ENCODE measurements at places on chromosomes 2 and 18.
A peak's percentile ranks its signal among the peaks of the same experiment; 100 is the strongest.

- DNase-seq = no peak
These were observed 3.9 kb downstream of the TMEM185B start for GRCh38 chr2:120219291-120219690.

DNA sequence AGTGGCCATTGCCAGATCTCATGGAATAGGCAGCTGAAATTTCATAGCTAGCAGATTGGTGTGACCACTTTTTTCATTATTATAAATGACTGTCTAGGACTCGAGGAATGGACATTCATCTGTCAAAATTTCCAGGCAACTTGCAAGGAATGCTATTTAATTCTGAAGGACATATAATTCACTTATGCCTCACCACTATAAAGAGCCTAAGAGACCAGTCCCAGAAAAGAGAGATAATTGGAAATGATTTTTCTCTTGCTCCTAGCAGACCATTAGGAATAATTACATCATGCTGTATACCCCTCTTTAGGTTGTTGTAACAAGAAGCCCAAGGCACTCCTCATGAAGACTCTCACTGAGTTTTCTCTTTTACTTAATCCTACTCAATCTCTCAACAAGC, 557.4 kb upstream of the RAB6C start:
- DNase-seq = no peak

DNA sequence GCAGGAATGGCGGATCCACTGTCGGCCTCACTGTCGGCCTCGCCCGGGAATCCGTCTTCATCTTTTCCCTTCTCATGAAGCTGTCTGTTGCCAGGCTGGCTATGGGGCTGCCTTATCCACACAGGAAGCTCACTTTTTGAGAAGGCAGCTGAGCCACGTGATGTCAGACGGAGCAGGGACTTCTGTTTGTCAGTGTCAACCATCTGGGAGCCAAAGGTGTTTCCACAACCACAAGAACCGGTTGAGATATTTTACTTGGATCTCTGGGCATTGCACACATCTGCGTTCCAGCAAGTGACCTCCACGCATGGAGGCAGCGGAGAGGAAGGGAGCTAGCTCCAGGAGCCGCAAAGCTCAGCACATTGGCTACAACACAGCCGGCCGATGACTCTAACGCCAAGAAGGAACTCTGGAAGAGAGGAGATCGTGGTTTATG, 27.4 kb upstream of the TAF1B start:
- no peak for DNase-seq

DNA sequence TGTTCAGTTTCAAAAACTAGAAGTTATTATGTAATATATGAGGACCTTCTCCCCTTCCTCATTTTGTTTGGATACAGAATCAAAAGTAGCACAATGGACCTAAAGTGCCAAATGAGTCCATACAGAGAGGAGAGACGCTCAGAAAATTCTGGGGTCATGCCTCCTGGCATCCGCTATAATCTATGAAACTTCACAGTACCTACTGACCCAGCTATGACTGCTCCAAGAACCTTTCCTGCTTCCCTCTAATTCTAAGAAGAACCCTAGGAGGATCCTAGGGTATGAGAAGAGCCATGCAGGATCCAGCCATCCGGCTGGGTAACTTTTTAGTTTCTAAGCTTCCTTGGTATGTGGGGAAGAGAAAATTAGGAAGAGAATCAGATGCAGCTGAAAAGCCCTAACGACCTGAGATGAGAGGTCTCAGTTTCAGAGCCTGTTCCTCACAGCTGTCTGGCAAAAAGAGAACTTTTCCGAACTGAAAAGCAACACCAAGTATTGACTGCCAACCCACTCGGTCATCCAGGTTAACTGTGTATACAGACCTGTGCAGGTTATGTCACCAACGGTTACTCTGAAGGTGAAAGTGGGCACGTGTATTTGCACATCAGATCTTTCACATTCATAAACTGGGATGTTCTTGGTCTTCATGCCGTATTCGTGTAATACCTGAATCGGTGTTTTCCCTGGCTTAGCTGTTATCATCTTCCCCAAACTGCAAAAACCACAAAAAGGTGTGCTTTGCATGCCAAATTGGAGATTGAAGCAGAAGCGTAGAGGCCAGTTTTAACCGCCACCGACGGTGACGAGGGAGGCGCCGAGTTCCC, 1.1 kb downstream of the PRKRA start:
- DNase-seq = no peak

DNA sequence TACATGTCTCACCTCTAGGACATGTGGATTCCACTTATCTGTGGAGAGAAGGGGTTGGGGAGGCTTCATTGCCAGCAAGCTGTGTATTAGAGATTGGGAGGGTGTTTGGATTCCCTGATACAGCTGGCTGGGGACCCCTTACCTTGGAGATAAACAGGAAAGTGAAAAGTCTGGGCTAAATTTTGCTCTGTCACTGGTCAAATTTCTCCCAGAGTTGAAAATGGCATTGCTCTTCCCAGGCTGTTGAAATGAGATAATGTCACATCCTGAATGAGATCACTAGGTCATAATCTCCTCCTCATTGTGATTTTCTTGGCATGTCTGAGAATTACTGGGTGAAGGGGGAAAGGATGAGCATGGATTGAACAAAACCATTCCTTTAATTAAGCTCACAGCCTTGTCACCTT, 265.0 kb upstream of the PARD3B start:
- DNase-seq = no peak

DNA sequence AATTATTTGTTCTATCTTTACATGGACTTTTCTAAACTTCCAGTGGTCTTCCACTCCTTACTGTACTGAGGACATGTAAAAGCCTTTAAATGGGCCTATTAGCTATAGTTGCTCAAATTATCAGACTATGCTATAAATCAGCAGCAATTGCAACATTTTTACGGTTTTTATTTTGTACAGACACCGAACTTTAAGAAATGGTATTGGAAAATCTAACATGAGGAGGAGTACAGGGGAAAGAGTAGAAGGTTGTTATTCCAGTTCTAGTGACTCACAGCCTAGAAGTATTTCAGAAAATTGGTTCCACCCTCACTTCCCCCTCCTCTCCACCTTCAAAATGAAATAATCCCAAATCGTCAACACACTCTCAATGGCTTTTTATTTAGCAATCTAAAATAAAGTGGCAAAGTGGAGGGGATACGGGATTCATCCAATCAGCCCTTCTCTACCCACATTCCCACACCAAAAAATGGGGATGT, 1.1 kb downstream of the NCKAP1 start:
- no peak for DNase-seq

- no peak for DNase-seq
These were observed 27.9 kb downstream of the ITGA4 start for GRCh38 chr2:181484851-181485637.

DNA sequence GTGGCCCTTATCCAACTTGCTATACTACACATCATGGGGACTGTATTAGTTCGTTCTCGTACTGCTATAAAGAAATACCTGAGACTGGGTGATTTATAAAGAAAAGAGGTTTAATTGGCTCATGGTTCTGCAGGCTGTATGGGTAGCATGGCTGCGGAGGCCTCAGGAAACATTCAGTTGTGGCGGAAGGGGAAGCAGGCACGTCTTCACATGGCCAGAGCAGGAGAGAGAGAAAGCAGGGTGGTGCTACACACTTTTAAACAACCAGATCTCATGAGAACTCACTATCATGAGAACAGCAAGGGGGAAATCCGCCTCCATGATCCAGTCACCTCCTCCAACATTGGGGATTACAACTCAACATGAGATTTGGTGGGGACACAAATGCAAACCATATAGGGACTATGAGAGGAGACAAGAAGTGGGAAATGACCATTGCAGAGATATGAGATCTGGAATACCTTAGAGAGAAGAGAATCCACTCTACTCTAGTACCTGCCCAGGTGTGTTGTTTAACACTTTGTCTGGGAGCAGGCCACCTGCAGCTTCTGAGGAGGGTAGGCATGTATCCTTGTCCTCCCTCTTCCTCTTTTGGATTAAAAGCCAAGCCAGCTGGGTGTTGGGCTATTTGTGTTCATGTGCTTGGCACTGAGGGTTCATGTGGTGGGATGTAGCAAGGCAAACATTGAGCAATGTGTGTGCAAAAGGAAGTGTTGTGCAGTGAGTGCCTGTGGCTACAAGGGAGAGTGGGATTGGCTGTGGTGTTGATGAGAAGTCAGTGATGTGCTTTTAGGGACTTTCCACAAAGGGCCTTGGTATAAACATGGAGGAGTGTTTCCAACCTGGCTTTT, 22.8 kb downstream of the TTLL4 start:
- DNase-seq = no peak

DNA sequence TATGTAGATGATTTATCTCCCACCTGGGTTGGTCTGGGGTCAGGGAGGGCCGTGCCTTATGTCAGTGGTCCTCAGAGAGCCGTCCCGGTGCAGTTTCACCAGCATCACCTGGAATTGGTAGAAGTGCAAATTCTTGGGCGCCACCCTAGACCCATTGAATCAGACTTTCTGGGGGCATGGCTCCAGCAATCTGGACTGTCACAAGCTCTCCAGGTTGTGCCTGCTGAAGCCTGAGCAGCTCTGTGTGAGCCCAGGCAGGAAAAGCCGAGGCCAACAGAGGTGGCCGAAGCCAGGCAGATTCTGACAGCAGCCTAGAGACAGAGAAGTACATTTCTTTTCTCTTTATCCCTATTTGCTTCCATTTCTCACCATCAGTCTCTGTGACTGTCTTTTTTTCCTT, 98.4 kb upstream of the SEC11C start:
- no peak for DNase-seq

DNA sequence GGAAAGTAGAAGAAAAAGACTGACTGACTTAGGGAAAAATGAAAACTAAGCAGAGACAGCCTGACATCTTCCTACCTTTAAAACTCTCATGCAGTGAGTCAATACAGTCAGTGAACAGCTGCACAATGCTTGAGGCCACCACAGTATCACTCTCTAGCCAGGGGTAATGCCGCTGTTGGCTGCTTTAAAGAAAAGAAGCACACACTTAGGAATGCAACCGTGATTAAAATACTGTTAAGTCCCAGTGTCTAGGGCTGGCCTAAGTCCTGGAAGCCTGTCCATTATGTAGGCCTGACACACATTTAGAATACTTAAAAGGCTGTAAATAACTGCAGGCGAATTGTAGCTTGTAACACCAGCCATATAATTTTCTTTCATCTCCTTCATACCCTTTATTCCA, 50.7 kb downstream of the SIGLEC15 start:
- DNase-seq = no peak

GRCh38 chr2:223591596-223591995, 10.6 kb downstream of the SCG2 start:
- no peak for DNase-seq

GRCh38 chr2:45909677-45910191, 258.3 kb downstream of the PRKCE start:
- DNase-seq = no peak

- no peak for DNase-seq
These were observed 176.2 kb upstream of the ST6GAL2 start for GRCh38 chr2:107062173-107062572.

GRCh38 chr2:170123593-170123992, 54.4 kb upstream of the MYO3B start:
- no peak for DNase-seq

DNA sequence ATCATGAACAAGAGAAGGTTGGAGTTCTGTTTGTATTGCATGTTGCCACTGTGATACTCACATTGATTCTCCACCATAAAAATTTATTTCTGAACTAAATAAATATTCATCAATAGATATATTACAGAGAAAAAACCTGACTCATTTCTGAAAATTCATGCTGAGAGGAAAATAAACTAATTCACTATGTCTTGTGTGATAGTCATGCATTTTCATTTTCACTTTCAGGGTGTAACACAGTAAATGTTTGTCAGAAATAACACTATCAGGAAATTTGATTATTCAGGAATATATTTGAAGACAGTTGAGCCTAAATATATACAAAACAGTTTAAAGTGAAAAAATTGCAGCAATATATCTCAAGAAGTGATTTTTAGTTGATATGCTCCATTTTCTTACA, 335.2 kb downstream of the KCNJ3 start:
- DNase-seq = no peak

- no peak for DNase-seq
These were observed 131.6 kb downstream of the SCG2 start for GRCh38 chr2:223470602-223471001.

DNA sequence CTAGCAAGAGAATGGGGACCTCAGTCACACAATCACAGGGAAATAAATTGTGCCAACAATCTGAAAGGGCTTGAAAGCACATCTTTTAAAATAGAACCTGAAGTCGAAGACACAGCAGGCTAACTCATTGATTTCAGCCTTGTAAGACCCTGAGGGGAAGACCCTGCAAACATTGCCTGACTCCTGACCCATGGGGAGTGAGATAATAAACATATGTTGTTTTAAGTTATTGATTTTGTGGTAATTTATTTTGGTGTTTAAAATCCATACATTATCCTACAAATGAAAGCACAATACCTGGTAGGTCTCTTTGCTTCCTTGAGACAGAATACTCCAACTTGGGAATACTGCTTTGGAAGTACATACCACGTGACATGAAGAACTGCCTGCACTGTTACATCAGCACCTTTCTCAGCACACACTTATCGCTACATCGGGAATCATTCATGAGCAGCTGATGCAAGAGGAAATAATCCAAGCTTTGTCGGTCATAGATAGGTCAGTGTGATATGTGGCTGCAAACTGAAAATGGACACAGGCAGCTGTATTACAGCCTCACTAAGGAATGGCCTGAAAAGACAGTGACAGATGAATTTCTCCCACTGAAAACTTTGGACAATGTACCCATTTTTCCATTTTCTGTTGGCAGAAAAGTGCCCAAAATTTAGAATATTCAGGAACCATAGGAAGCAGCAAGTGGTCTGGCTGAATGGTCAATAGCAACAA, 494.5 kb upstream of the MAP2 start:
- DNase-seq = no peak

GRCh38 chr18:58529714-58530354, 99.1 kb downstream of the ALPK2 start:
- peak; percentile 38 for DNase-seq

DNA sequence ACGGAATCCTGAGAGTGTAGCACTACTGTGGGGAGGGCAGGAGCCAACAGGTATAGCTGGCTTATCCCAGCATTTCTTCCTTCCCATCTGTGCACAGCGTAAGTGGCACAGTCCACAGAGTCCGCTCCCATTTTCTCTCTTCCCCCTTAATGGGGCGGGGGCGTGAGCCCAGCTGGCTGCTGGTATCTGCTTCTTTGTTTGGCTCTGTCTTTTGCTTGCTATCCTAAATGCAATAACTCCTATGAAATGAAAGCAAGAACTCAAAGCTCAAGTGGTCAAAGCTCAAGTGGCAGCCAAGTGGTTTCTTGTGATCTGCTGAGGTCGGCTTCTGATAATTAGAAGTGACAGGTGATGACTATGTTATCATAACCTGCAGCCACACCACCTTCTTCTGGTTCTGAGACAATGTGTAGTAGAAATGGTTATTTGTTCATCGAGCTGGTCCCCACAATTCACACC, 192.7 kb downstream of the PLCL1 start:
- DNase-seq = no peak

Measured in stimulated activated CD8-positive, alpha-beta memory T cell treated with anti-CD3 and anti-CD28 coated beads, Interleukin-2, amount 100 ng/mL, for 48 hours (primary cell).